ENCODE measurements at places on chromosomes 7 and 10.
A peak's percentile ranks its signal among the peaks of the same experiment; 100 is the strongest.

GRCh38 chr10:67608001-67608400 is 88.0 kb downstream of the CTNNA3 start:
- no peak for DNase-seq

- DNase-seq: no peak
Observed at GRCh38 chr10:33917069-33917780, 582.8 kb upstream of the NRP1 start.

DNA sequence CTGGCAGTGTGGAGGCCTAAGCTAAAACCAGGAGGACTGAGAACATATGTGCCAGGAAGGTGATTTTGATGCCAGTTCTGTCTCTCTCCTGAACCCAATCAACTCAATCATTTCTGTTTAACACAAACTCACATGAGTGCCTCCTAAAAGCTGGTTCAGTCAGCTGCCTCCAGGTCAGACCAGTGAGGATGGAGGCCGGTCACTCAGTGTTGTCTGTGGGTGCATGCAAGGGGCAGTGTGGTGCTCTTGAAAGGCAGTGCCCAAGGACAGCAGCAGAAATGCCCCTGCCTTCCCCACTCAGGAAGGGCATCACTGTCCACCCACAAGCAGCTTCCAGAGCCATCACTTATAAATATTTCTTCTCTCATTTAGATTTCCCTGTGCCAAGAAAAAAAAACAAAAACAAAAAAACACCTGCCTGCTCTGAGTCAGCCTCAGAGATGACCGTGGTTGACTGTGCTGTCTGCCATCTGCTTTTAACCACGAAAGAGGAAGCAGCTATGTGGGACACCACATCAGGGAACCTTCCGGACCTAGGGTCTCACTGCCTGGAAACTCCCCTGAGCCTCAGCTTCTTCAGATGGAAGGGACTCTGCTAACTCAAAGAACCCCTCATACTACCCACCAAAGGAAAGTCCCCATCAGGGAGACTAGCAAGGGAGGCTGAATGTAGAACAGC is 39.1 kb downstream of the VOPP1 start:
- DNase-seq: peak; percentile 57

- no peak for DNase-seq
Observed at GRCh38 chr10:111984057-111984456, 199.5 kb downstream of the GPAM start.

DNA sequence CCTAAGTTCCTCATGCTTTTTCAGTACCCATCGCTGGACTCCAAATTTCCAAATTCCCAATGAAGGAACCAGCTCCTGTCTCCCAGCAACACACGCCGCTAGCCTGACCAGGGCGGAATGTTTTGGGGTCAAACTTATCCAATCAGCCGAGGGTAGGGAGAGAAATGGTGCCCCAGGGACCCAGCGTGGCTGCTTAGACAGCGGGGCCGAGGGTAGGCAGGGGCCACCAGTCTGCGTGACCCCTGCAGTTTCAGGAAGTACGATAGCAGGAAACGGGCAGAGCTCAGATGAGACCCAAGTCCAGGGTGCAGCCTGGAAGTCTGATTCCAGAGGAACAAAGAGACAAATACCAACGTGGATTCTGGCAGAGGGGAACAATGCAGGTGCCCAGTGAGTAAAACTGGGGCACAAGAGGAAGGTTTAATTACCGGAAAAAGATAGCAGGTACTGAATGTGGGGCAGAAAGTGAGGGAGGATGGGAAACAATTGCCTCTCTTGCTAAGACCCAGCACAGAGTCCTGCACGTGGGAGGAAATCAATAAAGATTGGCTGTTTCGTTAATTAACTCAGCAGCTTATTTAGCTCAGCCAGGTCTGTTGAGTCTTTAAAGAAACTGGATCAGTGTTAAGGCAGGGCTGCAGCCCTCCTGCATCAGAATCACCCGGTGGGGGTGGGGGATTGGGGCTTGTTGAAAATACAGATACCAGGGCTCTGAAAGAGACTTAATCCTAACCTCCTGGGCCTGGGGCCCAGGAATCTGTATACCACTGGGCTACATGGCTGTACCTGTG is 50.4 kb upstream of the NFE2L3 start:
- DNase-seq: no peak

DNA sequence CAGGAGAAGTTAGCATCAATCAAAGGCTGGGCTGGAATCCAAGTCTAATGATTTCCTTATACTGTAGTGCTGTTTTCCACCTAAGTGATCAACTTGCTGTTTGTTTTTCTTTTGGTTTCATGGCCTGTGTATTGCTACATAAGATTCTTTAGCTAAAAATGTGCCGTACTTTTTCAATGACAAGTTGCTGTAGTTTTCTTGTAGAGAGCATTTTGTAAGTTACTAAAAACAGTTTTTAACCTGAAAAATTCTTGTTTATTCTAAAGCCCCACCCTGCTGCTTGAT is 1.3 kb downstream of the HELLS start:
- DNase-seq: no peak

GRCh38 chr7:71208881-71209280 is 76.9 kb downstream of the GALNT17 start:
- no peak for DNase-seq

- peak; percentile 21 for DNase-seq
Observed at GRCh38 chr10:6669269-6669859, 89.3 kb upstream of the PRKCQ start.

DNA sequence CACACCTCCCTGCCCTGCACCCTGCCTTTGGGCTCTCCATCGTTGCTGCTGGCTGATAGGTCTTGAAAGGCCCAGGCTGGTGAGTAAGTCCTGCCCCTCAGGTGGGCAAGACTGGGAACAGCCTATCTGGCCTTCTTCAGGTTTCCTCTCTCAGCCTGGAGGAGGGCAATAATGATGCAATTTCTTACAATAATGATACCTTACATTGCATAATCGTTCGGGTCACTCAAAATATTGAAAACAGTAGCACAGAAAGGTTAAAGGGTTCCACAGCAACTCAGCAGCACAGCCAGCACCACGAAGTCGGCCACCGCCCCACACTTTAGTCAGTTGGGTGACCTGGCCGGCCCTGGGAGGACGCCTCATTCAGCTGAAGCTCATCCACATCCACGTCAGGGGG is 16.0 kb upstream of the FAM20C start:
- no peak for DNase-seq

DNA sequence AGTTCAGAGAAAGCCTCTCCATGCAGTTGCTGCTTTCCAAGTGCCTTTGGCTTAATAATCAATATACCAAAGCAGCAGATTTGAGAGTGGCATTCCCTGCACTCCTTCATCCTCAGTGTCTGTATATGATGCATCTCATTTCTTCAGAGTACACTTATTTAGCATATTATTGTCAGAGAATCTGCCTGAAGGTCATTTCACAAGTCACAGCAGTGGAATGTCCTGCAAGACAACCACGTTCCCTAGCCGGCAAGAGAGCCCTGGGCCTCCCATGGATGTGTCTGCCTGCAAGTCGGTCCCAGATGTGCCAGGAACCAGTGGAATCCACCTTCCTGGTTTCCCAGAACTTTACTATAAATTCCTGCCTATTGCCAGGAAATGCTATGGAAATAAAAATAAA is 289.4 kb upstream of the IGFBP3 start:
- DNase-seq: no peak
